ENCODE measurements at places on chromosomes 12 and 14. TPM values are rescaled to one million over a fixed set of nuclear protein-coding genes. Genes with fewer than 3 reads are reported as not detected.

DNA sequence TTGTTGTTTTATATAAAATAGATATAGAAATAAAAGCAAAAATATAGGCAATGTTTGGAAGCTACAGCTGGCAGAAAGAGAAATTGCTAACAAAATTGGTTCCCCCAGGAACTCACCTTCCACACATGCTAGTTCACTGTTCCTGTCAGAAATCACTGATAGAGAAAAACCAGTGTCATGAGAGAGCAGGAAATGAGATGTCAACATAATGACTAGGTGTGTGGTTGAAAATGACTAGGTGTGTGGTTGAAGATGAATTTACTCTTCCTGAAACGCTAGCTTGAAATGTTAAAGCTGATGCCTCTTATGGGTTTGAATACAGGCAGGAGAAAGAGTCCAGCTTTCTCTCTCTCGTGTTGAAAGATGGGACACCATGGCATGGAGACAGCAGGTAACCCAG, 216.3 kb downstream of the C12orf42 start:
- no peak for DNase-seq

The KRT2 gene
- not detected for polyA plus RNA-seq

The SIX6 gene
- not detected for polyA plus RNA-seq

GRCh38 chr12:108611884-108612415, 14.1 kb upstream of the TMEM119 start:
- no peak for DNase-seq

DNA sequence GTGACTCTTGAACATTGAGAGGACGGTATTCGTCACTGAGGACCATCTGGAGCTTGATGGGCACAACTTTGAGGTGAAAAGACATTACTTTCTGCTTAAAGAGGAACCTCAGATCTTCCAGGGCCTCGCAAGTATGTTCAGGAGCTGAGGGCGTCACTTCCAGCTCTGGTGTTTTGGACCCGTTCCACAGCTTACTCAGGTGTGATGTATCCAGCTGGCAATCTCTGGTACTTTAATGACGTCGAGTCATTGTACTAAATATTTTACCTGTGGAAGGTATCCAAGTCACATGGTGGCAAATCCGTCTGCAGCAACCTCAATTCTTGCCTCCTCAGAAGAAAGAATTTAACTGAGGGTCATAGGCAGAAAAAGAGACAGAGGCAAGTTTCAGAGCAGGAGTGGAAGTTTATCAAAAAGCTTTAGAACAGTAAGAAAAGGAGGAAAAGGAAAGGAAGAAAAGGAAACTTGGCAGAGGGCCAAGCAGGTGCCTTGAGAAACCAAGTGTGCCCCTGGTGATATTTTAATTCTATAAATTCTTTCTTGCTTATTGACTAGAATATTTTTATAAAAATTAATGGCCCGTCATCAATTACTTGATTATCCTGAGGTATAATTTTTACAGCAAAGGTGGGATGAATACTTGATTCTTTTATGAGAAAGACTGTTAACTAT, 250.6 kb downstream of the AEBP2 start:
- DNase-seq = no peak

- DNase-seq = no peak
Observed at GRCh38 chr12:96901175-96901574, 5.9 kb upstream of the NEDD1 start.

DNA sequence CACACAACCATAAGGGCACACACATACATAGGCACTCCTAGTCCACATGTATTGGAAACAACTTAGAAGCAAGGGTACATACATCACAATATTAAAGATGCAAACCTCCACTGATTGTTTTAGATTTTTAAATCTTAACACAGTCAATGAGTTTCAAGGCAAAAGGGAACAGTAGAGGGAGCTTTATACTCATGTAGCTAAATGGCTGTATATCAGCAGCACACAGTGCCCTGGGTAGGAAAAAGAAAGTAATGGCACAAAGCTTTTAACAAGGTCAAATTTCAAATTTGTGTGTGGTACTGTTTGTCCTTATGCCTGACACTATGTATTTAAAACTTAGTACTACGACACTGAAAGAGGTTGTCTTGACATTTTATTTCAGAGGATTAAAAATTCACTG, 262.0 kb downstream of the MED13L start:
- no peak for DNase-seq

DNA sequence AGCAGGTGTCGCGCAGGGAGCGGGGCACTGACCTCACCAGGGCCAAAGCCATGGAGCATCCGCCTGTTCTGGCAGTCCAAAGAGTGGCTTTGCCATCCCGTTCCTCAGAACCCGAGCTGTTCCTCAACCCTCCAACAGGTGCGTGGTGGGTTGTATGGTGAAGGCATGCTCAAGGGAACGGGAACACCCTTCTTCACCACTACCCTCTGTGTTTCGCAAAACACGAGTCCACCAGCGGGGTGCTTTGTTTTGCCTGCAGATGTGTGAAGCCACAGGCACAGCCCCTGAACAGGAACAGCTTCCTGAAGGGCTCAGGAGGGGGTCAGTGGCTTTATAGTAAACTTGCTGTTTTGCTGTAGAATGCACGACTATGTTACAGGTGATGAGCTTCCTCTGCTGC, 52.7 kb downstream of the SMOC1 start:
- no peak for DNase-seq

DNA sequence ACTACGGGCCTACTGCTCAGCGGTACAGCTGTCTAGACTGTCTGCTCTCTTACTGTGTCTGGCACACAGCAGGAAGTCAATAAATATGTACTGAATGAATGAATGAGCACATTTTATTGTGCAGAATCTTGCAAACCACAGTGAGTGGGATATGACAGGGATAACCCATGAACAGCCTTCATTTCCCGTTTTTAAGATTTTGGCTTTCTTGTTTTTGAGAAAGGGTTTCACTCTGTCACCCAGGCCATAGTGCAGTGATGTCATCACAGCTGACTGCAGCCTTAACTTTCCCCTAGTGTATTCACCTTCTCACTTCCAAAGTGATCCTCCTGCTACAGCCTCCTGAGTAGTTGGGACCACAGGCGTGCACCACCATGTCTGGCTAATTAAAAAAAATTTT, 203.1 kb downstream of the AEBP2 start:
- DNase-seq = no peak

The STAB2 gene
- polyA plus RNA-seq = 34.7 TPM

DNA sequence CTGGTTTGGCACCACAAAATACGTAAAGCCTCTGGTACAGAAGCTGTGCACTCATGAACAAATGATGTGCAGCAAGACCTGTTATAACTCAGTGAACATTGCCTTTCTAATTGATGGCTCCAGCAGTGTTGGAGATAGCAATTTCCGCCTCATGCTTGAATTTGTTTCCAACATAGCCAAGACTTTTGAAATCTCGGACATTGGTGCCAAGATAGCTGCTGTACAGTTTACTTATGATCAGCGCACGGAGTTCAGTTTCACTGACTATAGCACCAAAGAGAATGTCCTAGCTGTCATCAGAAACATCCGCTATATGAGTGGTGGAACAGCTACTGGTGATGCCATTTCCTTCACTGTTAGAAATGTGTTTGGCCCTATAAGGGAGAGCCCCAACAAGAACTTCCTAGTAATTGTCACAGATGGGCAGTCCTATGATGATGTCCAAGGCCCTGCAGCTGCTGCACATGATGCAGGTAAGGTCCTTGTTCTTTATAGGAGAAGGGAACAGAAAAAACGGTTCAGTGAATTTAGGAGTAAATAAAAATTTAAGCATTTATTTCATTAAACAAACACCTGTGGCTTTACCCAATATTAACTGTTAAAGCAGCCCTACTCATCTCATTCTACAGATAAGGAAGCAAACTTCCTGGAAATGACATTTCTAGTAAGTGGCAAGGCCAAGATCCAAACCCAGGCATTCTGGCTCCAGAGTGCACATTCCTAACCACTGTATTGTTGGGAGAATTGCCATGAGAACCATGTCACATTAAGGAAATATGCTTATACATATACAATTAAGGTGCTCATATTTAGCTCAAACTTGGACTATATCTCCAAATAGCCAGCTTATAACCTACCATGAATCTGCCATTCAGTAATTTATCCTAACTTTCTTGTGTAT, 11.7 kb downstream of the COCH start:
- no peak for DNase-seq

The EAPP gene
- 48.1 TPM for polyA plus RNA-seq

- no peak for DNase-seq
Observed at GRCh38 chr12:1445807-1446206, 148.6 kb downstream of the FBXL14 start.

DNA sequence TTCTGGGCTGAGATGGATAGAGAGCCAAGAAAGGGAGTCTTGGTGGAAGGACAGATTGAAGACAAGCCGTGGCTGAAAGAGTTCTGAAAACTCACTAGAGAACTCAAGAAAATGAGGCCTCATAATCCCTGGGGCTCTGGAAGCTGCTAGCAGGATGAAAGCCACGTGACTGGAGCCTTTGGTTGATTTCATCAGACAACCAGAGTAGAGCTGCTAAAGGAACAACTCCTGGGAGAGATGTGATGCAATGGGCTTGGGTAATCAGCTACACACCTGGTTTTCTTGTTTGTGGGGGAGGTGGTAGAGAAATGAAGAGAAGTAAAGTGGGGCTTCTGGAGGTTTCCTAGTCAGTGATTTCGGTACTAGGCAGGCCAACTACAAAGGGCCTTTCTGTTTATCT, 13.4 kb downstream of the CSRNP2 start:
- no peak for DNase-seq

DNA sequence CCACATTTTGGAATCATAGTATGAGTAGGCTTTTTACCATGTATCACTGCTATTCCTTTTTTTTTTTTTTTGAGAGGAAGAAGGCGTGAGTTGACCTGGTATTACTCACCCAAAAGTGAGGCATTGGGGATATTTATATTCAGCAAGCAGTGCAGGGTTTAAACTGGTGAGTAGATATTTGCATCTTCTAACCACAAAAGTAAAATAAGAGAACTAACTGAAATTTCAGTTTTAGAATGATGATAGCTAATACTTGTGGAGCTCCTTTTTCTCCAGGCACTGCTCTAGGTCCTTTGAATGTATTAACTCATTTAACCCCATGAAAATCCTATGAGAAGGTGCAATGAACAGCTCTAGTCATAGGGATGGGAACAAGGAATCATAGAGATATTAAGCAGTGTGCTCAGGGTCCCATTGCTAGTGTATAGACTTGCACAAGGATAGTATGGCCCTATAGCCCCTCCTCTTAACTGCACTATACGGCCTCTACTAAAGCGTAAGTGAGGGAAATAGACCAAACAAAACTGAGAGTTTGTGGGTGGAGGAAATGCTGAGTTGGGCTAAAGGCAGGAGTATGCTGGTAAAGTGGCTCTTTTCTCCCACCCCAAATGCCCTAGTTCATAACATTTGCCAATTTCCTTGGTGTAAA, 104.3 kb upstream of the MAX start:
- DNase-seq = no peak

Measured in right lung (tissue), 10 donors.